Stimulated activated CD8-positive, alpha-beta memory T cell treated with anti-CD3 and anti-CD28 coated beads, Interleukin-4, amount 100 ng/mL, for 1 hour (primary cell): ENCODE measurements at places on chromosomes 7 and 10.

GRCh38 chr7:47420122-47420780 is 161.7 kb downstream of the TNS3 start:
- DNase-seq = no peak

GRCh38 chr10:47025540-47026300 is 114.5 kb downstream of the PTPN20 start:
- no peak for DNase-seq

DNA sequence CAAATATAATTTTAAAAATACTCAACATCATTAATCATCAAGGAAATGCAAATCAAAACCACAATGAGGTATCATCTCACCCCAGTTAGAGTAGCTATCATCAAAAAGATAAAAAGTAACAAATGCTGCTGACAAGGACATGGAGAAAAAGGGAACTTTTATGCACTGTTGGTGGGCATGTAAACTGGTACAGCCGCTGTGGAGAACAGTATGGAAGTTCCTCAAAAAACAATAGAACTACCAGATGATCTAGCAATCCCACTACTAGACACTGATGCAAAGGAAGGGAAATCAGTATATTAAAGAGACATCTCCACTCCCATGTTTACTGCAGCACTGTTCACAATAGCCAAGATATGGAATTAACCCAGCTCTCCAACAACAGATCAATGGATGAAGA is 384.5 kb downstream of the PLXDC2 start:
- DNase-seq = no peak

DNA sequence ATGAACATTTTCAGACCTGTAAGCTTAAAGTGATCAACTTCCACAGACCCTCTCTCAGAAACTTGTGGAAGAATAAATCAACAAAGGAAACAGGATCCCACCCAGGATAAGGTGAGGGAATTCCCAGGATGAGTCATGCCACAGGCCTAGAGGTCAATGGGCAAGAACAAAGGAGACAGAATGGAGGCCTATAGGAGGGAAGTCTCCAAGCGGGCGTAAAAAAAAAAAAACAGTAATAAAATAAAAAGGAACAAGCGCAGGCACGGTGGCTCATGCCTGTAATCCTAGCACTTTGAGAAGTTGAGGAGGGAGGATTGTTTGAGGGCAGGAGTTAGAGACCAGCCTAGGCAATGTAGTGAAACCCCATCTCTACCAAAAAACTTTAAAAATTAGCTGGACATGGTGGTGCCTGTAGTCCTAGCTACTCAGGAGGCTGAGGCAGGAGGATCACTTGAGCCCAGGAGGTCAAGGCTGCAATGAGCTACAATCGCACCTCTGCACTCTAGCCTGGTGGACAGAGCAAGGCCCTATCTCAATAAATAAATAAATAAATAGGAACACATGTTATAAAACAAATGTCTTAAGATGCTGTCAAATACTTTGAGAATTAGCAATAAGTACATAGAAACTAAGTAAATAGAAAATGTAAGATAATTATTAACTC is 8.4 kb downstream of the SORBS1 start:
- DNase-seq = no peak
